ENCODE measurements at places on chromosomes 2 and 18. TPM values are rescaled to one million over a fixed set of nuclear protein-coding genes. Genes with fewer than 3 reads are reported as not detected.
A peak's percentile ranks its signal among the peaks of the same experiment; 100 is the strongest.

DNA sequence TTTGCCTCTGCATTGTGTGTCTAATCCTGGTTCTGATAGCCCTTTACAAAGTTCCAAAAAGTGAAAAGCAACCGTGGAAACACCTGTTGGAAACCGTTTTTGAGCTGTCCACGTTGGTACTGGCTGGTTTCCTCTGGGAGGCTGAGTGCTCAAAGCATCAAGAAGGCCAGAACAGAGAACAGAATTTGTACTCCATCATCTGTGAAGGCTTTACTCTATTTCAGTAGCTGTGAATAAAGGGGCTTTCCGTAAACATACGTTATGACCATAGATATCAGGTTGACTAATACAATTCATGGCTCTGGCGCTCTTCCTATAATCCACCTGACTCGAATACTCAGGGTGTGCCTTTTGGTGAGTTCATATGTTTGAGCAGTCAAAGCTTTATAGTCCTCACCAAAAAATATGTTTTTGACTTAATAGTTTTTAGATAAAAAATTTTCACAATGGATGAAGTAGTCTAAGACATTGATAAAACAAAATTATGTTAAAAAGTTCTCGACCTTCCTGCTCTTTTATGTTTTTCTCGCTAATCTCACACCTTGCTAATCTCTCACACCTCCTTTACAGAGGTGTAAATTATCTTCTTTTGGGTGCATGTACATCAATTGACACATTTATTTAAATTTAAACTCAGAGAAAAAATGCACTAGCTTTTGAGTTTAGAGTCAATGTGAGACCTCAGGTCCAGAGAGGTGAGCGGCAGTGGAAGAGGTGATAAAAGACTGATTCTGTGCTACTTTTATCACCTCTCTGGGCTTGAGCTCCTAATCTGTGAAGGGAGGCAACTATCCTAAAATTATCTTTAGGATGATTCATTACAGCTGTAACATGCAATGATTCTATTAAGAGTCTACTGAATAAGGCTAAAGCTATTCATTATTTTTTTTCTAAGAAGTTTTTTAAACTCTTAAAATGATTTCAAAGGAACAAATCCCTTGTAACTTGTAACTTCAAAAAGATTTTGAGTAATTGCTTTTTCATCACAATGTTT lies 65.3 kb downstream of the CXCR4 start:
- DNase-seq = no peak

DNA sequence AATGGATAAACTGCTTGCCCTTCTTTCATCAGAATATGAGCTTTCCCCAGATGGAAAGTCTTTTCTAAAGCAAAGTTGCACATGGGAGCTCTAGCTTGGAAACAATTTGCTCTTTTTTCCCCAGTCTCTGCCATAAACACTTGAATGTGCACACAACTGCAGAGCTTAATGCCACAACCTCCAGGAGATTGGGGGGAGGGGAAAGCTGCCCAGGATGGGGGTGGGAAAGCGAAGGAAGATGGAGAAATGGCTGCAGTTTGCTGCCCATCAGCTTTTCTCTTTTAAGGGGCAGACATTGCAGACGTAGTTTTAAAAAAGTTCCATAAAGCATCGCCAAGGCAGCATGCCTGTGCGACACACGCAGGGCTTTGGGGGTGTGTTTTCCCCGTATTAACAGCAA lies 1.5 kb downstream of the ACKR3 start:
- no peak for DNase-seq

- DNase-seq = peak; percentile 67
Measured at GRCh38 chr2:69082430-69082997, 69.5 kb downstream of the ANTXR1 start.

Gene C1GALT1C1L
- total RNA-seq = not detected

DNA sequence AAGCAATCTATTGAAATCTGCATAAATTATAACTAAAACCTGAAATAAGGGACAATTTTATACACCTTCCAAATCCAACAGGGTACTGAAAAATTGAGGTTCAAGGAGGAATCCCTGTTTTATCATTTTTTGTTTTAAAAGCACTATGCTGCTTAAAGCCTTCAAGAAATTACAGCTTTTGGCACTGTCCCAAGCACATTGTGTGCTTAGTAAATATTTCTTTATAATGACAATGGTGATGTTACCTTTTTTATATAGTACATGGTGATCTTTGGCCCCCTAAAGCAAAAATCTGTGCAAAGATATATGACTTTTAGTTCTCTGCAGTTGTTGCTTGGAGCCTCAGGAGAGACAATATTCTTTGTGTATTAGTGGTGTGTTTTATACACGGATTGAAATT lies 71.6 kb upstream of the EFEMP1 start:
- DNase-seq = no peak
